ENCODE measurements at places on chromosomes 3 and 15.

- no peak for DNase-seq
Measured at GRCh38 chr3:134883697-134884385, 88.8 kb downstream of the EPHB1 start.

GRCh38 chr15:78999636-79000035 is 54.8 kb upstream of the CTSH start:
- no peak for DNase-seq

- no peak for DNase-seq
Measured at GRCh38 chr3:380801-381200, 184.2 kb downstream of the CHL1 start.

DNA sequence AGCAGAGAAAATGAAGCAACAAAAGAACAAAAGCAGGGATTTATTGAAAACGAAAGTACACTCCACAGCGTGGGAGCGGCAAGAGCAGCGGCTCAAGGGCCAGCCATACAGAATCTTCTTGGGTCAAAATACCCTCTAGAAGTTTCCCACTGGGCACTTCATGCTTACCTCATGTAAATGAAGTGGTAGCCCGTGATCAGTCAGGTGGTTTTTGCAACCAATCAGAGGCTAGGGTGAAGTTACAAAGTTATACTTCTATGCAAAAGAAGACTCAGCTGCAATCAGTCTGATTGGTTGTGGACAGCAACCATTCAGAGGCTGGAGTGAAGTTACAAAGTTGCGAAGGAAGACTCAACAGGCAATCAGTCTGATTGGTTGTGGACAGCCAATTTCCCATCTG is 37.8 kb upstream of the TRH start:
- DNase-seq: no peak

DNA sequence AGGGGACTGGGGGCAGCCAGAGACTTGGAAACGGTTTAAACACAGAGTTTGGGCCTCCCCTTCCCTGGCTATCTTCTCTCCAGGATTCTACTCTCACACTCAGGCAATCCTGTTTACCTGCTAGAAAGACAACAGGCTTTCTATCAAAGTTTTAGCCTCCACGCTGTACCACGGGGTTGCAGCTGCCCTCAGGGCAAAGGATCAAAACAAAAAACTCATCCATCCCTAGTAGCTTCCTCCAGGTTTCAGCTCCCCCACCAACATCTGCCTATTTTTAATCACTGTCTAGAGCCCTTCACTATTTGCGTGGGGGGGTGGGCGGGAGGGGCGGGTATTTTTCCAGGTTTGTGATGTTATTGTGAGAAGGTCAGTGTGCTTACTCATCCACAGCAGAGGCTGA is 286.8 kb upstream of the TRIM42 start:
- DNase-seq: no peak

DNA sequence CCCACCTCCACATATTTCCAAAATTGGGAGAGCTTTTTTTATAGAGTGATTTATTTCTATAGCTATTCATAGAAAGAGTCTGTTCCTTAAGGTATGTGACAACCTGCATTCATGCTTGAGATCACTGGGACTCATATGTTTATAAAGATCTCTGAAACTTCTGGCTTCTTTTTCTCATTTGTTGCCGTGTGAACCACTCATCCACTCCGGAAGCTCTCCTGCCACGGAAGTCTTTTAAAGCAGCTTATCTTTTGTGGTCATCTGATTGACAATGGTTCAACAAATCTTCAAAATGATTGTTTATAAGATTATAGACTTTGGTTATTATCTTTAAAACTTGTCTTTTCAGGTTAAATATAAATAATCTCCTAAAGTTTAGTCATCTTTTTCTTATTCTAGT is 260.5 kb downstream of the C3orf38 start:
- no peak for DNase-seq

GRCh38 chr15:57245130-57245529 is 131.2 kb upstream of the CGNL1 start:
- DNase-seq: peak; percentile 44

GRCh38 chr3:193779933-193780332 is 186.9 kb downstream of the OPA1 start:
- no peak for DNase-seq

GRCh38 chr3:33372218-33373081 is 67.8 kb downstream of the UBP1 start:
- peak; percentile 12 for DNase-seq

DNA sequence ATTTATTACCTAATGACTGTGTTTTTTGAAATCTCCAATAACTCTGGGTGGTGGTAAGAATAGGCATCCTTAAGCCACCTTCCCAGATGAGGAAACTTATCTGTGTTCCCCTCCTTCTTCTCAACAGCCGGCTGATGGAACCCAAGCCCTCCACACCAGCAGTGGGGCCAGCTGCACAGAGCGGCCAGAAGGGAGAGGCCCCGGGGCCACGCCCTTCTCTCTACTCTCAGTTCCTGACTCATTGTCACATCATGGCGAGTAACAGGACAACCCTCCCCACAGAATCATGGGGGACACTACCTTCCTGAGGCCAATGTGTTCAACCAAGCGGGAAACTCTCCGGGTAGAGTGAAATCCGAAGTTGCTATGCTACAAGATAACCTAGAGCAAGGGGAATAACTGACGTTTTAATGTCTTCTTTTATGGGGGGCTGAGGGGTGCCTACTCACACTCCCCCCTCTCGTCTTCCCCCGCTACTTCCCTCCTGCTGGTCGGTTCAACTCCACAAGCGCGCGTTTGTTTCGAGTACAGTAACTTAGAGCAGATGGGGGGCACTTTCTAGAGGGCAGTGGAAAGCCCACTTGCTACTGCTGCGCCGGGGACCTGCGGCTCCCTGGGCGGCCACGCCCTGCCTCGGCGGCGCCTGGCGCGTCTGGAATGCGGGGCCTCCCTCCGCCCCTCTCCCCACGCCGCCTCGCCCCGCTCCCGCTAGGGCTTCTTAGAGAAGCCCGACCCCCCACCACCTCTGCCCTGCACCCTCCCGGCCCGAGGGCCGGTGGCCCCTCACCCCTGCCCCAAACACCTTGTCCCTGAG is 621 bp downstream of the ANXA2 start:
- DNase-seq: peak; percentile 22

DNA sequence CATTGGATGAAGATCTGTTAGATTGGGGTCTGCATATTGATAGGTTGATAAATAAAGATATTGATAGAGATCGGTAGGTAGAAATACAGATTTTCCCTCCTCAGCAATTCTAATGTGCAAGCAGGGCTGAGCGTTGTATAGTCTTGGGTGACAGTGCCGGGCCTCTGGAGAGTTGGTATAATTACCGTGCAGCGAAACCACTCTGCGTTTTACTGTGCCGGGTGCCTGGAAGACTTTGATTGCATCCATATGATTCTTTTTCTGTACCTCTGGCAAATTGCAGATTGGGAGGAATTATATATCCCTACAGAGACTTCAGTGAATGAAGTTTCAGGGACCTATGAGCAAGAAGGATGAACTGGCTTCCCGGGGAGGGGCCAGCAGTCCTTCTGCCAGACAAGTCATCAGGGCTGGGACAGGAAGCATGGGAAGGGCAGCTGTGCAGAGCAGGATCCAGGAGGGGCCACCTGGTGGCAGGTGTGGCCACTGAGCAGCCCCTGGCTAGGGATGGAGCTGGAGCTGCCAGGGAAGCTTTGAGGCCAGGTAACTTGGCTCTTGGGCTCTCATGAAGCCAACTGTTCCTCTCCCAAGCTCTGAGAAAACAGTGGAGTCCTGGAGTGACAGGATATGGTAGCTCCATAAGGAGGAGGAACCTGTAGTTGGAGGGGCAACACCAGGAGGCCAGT is 132.5 kb downstream of the APBA2 start:
- no peak for DNase-seq

- no peak for DNase-seq
Measured at GRCh38 chr3:101936419-101937356, 87.4 kb downstream of the NFKBIZ start.

- DNase-seq: no peak
Measured at GRCh38 chr15:93866948-93867347, 364.4 kb upstream of the MCTP2 start.

DNA sequence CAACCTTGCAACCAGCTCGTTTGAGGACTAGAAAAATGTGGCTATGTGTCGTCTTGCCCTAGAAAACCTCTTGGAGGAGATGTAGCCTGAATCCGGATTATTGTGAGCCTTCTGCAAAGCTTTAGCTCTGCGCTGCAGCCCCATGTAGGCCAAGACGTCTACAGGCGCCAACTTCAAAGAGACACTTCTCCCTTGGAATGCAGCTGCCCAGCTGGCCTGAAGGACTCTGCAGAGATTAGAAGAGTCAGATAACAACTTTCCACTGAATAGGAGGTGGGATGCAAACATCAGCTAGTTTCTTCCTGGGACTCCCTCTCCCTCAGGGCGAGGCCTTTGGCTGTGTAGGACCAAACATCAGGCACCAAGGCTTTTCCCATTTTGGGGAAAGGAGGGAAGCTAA is 356.5 kb upstream of the IL12A start:
- no peak for DNase-seq

- DNase-seq: peak; percentile 20
Measured at GRCh38 chr15:38068626-38069391, 134.4 kb downstream of the TMCO5A start.

- no peak for DNase-seq
Measured at GRCh38 chr3:98777286-98777685, 14.1 kb downstream of the ST3GAL6 start.

DNA sequence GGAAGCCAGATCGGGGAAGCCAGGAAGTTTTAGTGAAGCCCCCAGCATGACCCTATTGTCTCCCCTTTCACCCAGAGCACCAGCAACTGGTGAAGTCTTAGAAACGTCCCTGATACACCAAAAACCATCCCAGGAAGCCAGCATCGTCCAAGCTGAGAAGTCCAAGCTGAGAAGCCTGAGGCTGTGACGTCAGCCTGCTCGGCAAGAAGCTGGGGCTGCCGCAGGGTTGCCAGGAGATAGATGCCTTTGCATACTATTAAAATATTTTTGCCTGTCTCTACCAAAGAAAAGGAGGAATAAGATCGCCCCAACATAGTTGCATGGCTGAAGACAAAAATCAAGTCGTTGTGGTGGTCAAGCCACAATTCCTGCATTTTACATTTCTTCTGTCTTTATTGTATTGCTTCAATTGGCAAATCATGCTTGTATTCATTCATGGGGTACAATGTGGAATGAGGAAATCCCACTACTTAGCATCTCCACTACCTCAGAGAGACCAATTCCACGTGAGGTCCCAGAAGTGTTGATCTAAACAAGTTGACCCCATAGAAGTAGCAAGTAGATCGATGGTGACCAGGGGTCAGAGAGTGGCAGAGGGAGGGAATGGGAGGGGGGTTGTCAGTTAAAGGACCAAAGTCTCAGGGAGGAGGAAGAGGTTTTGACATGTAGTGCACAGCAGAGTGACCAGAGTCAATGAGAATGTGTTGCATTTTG is 19.6 kb upstream of the EMC3 start:
- DNase-seq: no peak

Data from NCI-H1694 treated with DMSO at 0.1 percent for 48 hours (cell line).